Left kidney (tissue), 8 donors: ENCODE measurements at places on chromosomes 6 and 20.
A peak's percentile ranks its signal among the peaks of the same experiment; 100 is the strongest.

- no peak for DNase-seq
These were observed 185.4 kb downstream of the ZFAND3 start for GRCh38 chr6:38004908-38005307.

- DNase-seq = no peak
These were observed 381 bp upstream of the PEX7 start for GRCh38 chr6:136822046-136822375.

DNA sequence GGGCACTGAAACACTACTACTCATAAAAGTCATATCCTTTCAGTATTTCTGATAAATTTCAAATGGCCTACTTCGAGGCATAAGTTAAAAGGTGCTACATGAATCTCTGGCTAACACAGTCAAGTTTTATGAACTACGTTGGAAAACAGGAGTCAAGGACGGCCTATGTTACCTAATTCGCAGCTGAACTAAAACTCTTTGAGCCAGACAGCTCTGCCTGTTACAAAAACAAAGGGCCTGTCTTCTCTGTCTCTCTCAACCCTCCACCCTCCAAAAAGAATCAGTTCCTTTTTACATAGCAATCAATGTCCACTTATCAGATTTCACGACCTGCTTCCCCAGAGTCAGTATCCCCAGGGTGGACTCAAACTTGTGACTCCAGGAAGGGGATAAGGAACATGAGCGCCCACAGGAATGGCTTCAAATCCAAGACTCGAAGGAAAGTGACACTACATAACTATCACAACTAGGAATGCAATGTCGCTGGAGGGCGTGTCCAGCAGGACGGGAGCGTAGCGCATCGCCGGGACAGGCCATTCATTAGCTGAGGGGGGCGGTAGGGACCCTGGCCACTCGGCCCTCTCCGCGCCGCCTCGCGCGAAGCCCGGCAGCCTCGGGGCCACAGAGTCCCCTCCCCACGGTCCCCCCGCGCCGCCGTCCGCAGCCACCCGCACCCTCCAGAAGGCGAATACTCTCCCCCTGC, 591 bp downstream of the IBTK start:
- DNase-seq = peak; percentile 77

DNA sequence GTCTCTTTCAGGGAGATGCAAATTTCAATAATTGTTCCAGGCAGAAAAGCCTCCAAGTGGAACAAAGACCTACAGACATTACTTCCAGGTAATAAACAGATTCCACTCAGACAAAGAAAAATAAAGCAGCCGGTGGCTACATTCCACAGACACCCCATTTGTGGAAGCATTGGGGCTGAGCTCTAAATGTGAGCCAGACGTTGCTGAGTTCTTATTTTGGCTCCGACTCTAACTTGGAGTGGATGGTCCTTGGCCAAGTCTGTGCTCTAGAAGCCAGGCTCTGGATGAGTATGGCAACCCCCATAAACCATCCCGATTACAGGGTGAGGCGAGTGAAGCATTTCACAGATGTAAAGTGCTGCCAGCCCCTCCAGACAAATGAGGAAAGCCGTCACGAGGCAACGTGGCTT, 6.6 kb downstream of the TRAM2 start:
- DNase-seq = no peak

DNA sequence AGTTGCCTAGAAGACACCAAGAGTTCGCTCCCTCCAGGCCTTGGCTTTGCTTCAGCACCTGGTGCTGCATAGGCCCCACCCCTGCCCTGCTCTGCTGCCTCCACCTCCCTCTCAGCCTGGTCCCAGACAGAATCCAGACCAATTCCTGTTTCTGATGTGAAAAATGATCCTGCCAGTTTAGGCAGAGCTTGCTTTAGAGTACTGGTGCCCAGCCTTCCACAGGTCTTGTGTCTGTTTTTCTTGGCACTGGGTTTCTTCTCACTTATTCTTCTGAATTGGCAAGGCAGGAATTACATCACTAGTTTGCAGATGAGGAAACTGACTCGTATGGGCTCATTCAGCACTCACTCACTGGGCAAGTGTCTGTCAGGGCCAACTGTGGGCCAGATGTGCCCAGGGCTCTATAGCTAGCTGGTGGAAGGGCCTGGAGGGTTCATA, 53.0 kb downstream of the HLA-A start:
- DNase-seq = no peak

- no peak for DNase-seq
These were observed 13.8 kb upstream of the SAYSD1 start for GRCh38 chr6:39128832-39129231.

GRCh38 chr6:137282254-137282653, 63.1 kb upstream of the IFNGR1 start:
- DNase-seq = no peak

DNA sequence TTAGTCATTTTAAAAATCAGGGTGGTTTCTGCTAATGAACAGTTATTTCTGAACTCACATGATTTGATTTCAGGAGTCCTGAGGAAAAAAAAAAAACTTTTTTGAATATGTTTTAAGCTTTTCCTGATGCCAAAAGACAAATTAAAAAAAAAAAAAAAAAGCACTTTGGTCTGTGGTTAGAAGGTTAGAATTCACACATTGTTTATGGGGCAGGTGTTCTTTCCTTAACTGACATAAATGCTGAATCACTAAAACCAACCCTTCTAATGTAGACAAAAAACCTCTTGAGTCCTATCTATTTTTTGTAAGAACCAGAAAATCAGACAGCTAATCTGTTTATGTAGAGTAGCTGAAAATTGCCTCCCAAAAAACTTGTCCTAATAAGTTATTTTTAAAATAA, 20.4 kb downstream of the THEMIS start:
- DNase-seq = no peak

DNA sequence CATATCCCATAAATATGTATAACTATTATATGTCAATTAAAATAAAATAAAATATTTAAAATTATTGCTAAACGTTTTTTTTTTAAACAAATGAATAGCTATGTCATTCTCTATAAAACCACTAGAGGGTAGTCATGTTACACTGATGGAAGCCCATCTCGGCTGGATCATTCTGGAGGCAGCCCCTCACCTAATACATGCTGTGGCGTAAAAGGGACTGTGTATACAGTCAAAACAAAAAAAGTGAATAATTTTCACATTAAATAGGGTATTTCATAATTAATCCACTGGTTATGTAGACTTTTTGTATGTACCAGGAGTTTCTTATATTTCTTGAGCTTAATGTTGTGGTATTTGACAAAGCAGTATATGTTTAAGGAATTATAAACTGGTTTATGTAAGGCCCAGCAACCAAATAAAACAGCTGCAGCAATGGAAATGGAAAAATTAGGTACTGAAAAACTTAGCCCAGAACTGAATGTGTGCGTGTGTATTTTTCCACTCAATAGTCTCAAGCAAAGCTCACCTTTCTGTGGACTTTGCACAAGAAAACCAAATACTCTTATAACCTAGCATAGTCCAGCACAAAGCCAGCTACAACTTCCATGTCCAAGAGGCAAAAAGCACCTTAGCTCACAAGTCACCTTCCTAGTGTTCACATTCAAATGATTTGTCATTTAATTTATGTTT, 81.7 kb downstream of the COL9A1 start:
- peak; percentile 39 for DNase-seq

DNA sequence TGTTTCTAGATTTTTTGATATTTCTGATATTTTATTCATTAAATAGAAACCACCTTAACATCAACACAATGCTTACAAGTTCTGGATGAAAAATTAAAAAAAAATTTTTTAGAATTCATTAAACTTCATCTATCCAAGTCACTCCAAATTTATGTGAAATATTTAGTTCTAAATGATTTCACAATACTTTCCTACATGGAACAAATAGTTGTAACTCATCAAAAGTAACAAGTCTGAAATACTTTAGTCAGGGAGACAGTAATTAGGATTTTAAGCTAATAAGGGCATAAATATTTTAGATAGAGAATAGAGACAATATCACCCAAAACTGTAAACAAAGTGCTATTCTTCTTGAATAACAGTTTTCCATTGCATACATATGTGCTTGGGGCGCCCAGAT, 147.8 kb downstream of the HIVEP2 start:
- DNase-seq = no peak

- DNase-seq = no peak
These were observed 195.8 kb upstream of the FUT9 start for GRCh38 chr6:95819939-95820338.

GRCh38 chr6:52312461-52312860, 27.9 kb upstream of the MCM3 start:
- no peak for DNase-seq

DNA sequence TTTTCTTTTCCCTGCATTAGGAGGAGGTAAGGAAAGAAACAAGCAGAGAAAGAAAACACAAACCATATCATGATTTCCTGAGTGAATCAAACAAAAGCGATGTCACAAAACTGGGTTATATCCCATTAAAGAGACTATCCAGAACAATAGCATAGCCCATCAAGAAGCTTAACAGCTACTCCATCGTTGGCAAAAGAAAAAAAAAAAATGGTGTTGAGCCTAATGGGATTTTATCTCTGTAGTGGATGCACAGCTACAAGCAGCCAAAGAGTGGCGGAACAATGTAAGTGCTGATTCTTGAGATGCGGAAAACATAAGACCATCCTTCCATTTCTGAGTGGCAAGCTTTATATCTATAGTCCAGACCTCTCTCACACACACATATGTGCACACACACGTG, 106.2 kb upstream of the NRSN1 start:
- DNase-seq = no peak

GRCh38 chr6:142523515-142524375, 221.9 kb downstream of the ADGRG6 start:
- DNase-seq = no peak

- DNase-seq = no peak
These were observed 52.2 kb upstream of the UNC93A start for GRCh38 chr6:167238694-167239467.

- no peak for DNase-seq
These were observed 44.0 kb downstream of the PTPRA start for GRCh38 chr20:2917266-2917665.

DNA sequence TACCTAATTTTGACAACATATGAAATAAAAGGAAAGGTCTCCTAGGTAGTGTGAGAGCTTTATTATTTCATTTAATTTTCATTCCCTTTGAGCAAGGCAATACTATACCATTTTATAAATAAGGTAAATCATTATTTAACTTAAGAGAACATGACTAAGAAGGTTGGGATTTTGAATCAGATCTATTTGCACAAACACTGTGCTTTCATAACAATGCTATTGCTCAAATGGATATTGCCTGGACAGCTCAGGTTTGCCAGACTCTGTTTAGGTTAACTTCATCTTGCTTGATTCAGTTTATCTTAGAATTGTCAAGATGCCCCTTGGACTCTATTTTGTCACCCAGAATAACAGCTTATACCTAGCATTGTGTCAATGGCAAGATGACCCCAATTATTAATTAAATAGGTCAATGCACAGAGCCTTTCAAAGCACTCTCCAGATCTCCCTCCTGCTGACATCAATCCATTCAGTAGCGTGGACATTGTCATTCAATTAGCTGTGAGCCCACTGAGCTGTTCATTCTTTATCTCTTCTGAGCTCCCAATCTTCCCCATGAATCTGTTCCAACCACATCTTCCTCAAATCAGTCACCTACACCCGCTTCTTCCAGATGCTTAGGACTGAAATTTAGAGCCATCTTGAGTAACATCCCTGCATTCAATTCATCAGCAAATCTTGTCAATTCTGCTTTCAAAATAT, 42.1 kb upstream of the TMEM30A start:
- no peak for DNase-seq

DNA sequence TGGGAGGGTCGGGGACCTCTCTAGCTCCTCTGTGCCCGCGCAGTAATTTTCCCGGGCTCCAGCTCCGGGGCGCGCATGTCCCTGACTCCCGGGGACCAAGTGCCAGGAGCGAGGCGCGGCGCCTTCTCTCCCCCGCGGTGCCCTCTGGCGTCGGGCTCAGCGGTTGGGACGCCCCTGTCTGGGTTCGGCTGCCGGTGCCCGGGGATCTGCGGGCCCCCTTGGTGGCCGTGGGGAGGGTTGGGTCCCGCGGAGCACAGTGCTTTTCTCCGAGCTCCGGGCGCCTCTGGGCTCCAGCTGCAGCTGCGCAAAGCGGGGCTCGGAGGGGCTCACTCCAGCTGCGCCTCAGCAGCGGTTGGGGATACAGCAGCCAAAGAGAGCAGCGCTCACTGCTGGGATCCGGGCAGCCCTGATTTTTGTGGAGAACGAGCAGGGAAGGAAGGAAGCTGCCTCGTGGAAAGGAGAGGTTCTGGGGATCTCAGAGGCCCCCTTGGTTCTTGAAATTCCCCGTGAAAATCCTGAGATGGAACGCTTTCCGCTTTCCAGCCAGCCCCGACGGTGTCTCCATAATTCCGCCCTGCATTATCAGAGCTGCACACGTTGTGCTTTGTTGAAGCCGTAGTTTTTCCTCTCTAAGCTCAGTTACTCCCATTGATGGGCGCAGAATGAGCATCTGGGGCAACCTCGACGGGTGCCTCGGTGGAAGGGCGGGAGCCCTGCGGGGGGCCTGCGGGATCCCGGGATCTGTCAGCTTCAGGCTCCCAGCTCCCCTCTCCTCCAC, 861 bp downstream of the PPP1R14C start:
- no peak for DNase-seq

DNA sequence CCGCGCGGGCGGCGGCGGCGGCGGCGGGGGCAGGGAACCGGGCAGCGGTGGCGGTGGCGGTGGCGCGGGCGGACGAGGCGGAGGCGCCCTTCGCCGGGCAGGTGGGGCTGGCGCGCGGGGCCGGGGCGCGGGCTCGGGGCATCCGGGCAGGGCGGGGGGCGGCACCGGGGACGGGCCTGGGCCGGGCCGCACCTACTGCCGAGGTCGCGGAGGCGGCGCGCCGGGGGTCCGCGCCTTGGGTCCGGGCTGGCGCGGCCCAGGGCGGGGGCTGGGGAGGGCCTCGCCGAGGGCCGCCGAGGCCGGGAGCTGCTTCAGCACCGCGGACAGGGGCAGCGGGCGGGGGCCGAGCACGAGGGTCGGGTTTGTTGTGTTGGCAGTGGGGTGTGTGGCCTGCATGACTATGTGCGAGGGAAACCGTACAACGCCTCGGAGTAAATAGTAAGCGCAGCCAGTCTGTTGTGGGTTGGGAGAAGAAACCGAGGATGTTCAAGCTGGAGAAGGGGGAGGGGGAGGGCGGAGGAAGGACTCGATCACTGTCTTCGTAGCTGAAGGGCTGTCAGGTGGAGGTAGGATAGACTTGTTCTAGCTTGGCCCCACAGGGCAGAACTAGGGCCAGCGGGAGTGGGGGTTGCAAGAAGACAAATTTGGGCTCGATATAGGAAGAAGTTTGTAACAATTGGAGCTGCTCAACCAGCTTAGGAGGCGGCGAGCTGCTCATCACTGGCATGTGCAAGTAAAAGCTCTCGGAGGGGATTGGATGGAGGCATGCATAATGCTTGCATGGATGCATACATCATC, 593 bp downstream of the MMP24 start:
- DNase-seq = peak; percentile 60

- no peak for DNase-seq
These were observed 63.7 kb downstream of the SH3BGRL2 start for GRCh38 chr6:79694623-79695343.

- no peak for DNase-seq
These were observed 906 bp upstream of the PDE10A start for GRCh38 chr6:165663736-165664558.

DNA sequence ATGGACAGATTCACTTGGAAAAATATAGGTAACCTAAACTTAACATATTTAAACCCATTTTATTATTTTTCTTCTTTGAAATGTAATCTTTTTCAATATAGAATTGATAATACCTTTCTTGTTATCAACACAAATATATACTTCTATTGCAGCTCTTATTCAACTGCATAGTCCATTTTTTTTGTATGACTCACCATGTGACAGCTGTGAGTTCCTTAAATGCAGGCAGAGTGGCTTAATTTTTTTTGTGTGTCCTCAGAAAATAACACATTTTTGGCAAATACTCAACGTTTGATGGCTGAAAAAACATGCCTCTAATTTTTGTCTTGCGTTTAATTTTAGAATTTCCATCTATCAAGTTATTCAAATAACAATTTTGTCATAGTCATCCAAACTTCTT, 454.8 kb downstream of the PHF3 start:
- no peak for DNase-seq
